ENCODE measurements at places on chromosomes 1 and 21.

DNA sequence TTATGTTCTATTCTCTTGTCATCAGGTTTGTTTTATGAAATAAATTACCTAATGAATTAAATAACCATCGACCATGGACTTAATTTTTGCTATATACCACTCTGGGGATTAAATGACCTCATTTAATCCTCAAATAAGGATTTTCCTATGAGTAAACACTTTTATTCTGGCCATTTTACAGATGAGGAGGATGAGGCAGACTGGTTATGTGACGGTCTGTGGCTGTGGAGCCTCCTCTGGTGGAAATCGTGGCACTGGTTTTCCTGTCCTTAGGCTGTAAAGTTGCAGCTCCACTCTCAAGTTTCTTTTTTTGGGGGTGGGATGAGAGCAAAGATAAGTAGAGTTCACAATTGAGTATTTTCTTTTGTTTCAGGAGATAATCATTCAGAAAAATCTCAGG lies 105.2 kb downstream of the XCL2 start:
- DNase-seq, result no peak

DNA sequence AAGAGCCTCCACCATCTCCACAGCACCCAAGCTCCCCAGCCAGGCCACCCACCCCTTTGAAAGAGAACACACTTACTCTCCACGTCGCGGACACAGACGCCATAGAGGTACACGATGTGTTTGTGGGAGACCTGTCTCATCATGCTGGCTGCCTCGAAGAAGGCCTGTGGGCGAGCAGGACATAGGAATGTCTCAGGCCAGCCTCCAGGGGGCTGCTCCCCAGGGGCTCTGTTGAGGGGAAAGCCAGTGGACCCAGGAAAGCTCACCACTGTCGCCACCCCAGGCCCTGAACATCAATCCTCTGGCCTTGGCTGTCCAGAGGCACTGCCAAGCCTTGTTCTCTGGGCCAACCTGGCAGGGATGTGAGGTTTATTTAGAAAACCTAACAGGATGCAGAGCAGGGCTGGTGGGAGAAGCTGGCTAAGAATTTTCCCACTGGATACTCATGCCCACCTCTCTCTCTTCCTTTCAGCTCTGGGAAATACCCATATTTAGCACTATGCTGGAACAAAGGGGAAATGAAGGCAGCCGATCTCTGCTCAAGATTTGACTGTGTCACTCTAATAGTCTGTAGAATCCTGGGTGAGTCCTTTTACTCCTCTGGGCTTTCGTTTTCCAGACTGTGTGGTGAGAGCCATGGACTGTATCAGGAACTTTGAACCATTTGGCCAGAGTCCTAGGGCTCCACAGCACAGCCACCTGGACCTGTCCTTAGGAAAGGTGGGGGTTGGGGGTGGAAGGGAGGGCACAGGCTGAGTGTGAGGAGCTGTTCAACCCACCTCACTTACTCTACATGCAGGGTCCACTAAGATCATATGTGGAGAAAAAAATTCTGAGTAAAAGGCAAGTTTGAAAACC lies 101.9 kb downstream of the RAVER2 start:
- DNase-seq, result no peak

- DNase-seq, result no peak
These were observed 14.0 kb downstream of the LBR start for GRCh38 chr1:225413708-225414375.

GRCh38 chr1:18811733-18812452 lies 47.6 kb downstream of the TAS1R2 start:
- no peak for DNase-seq

DNA sequence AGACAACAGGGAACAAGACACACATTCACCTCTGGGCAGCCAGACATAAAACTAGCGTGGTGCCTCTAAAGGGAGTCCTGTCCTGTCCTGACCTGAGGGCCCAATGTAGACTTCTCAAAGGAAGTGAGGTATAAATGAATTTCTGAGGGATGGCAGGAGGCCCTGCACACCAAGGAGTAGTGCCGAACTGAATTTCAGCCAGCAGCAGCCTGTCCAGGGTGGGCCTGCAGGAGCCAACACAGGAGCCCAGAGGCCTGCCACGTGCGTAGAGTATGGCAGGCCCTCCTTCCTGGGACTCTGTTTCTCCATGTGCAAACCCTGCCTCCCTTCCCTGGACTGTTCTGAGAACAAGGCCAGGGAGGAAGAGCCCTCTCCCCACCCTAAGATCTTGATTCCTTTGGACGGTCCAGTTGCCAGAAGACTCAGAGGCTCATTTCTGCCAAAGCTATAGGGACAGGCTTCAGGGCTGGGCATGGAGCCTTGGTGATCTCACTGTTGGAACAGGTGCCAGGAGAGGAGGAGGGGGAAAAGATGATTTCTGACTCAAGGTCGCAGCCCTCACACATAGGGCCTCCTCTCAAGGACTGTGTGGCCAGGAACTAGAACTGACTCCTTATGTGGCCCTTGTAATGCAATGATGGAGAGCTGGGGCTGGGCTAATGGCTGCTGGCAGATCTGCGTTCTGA lies 1.8 kb upstream of the FABP3 start:
- DNase-seq, result no peak

DNA sequence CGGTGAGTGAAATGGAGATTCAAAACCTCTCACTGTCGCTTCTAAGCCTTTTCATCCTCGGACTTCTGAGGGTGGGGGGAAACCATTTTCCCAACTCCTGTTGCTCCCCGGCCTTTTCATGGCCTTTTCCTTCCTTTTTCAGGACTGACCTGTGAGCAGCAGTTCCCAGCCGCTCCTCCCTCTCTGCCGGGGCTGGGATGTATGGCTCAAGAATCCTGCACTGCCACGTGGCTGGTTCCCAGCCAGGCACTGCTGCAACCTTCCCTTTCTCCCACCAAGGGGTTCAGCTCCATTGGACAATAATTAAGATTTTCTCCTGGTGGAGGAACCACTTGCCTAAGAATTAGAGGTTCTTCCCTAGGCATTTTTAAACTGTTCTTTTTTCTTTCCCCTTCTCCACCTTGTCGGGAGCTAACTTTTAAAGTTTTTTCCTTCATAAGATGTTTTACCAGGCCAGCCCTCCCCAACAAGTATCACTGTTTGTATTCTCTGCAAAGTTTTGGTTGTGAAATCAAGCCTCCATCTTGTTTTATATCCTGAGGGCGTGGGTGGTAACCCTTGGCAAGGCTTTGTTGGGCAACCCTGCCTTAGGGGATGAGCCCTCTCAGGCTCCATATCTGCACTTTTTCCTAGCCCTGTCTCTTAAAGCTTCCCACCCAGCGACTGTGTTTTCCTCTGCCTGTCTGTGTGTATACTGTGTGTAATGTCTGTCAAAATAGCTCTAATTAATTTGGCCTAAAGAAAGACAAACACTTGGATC lies 1166.6 kb upstream of the ADGRL2 start:
- no peak for DNase-seq

GRCh38 chr1:24899581-24900485 lies 30.2 kb downstream of the RUNX3 start:
- DNase-seq, result no peak

DNA sequence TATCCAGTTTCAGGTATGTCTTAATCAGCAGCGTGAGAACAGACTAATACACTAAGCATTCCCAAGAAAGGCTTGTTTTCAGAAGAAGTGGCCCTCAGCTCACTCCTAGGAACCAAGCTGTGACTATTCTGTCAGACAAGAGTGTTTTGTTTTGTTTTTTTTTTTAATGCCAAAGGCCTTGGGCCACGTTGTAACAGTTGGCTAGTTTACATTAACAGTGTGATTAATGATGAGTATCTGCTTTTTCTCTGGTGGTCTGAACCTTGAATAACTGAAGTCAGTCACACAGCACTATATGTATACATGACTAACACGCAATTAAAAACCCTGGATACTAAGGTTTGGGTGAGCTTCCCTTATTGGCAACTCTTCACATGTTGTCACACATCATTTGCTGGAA lies 21.9 kb downstream of the DPYD start:
- DNase-seq, result no peak

DNA sequence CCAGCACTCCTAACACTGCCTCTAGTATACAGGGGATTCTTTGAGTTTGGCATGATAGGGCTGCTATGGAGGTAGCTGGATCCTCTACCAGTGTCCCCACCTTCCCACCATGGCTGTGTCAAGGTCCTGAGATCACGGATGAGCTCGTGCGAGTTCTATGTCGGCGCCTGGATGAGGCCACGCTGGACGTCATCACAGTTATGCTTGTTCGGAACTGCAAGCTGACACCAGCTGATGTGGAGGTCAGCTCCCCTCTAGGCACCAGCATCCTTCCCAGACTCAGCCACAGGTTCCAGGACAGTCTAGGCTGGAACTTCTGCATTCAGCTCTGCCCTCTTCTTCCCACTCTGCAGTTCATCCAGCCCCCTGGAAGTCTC lies 15.2 kb downstream of the HYI start:
- DNase-seq, result no peak

GRCh38 chr1:173549813-173550212 lies 53.1 kb downstream of the SLC9C2 start:
- no peak for DNase-seq

DNA sequence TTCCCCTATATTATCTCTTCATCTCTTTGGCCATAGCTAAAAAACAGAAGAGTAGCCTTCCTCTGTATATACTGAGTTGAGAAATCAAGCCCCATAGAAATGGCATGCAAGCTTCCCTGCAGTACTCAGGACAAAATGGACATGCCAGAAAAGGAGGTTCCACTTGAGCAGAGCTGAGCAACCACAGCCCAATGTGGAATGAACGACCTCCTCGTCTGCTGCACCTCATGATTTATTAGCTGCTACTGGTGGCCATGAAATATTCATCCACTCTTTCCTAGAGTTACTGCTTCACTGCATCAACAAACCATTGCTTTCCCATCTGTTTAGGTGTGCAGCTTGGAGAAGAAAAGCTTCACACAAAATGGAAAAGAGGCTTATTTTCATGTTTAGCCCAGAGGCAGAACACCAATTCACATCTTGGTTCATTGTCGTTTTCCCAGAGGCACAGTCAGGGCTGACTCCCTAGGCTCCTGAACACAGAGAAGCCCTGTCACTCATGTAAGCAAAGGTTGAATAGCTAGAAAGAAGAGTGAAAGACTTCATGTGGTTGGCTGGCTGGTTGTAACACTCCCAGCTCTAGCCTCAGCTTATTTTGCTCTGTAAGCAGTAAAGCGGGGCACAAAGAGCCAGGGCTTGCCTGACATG lies 148.0 kb downstream of the TSEN15 start:
- DNase-seq, result no peak

GRCh38 chr1:162191396-162192305 lies 122.2 kb downstream of the NOS1AP start:
- DNase-seq, result no peak

DNA sequence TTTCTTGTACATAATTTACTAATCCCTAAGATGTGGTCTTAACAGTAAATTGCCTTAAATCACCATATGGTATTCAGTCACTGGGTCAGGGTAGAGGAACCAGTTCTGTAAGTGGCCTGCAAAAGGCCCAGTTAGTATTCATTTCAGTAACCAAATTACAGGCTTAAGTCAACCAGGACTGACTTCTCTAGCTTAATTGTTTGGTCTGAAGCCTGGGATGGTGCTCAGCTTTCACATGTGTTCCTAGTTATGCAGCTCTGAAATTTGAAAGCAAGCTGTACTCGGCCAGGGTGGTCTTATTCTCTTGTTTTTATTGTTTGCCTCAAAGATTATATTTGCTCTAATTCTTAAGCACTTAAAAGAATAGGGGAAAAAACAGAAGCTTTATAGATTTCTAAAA lies 144.6 kb downstream of the MAGI3 start:
- no peak for DNase-seq

- DNase-seq, result peak; percentile 10
These were observed 26.7 kb downstream of the NDC1 start for GRCh38 chr1:53811414-53811851.

- peak; percentile 64 for DNase-seq
These were observed 97.2 kb upstream of the ARTN start for GRCh38 chr1:43836267-43836951.

DNA sequence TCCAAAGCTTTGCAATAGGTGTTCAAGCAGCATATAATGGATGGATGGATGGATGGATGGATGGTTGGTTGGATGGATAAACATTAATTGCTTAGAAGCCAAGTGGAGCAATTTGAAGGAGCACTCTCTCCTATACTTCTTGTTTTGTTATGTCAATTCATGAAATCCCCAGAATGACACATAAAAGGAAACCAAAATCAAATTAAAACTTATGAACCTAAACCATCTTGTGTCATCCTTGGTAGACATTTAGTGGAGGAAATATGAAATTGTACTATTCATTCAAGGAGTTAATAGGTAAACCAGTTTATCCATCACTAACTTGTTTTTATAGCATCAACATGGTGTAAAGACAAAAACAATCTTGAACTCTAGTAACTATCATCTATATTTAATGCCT lies 122.5 kb downstream of the NR5A2 start:
- DNase-seq, result no peak

- no peak for DNase-seq
These were observed 14.9 kb downstream of the LIX1L start for GRCh38 chr1:145942871-145943270.

All from hematopoietic multipotent progenitor cell treated with erythropoietin and hydrocortisone succinate and interleukin-3 and kit ligand, for 15 days (in vitro differentiated cells).